ENCODE measurements at places on chromosomes 4 and X.

- no peak for DNase-seq
Observed at GRCh38 chr4:124953061-124953460, 240.5 kb upstream of the ANKRD50 start.

DNA sequence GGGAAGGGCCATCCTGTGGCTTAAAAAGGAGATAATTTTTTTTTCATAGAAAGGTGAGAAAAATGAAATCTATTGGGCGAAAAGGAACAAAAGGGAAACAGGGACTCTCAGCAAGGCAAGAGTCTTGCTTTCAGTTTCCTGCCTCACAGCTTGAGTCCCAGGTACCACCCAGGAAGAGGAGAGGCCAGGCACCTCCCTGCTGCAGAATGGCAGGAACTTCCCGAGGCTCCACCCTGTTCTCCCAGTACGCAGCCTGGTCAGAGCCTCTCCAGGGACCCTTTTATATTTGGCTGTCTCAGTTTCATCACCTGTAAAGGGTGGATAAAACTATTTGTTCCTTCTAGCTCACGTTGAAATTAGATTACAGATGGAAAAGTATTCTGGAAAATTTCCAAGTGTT is 33.8 kb downstream of the UCHL1 start:
- no peak for DNase-seq

DNA sequence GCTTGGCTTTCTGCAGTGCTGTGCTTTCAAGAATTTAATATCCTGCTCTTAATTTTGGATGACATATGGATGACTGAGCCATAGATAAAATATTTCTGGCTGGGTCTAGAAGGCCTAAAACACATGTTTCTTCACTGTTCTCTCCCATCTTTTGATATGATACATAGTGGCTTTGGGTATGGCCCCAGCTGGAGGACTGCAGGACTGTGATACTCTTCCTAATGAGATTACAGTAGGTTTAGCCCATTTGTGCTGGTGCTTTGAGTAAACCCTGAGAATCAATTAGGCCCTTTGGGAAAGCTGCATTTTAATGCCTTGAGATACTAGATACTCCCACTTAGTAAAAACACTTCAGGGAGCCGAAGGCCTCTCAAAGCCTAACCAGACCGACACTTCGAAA is 38.0 kb downstream of the KIT start:
- no peak for DNase-seq

DNA sequence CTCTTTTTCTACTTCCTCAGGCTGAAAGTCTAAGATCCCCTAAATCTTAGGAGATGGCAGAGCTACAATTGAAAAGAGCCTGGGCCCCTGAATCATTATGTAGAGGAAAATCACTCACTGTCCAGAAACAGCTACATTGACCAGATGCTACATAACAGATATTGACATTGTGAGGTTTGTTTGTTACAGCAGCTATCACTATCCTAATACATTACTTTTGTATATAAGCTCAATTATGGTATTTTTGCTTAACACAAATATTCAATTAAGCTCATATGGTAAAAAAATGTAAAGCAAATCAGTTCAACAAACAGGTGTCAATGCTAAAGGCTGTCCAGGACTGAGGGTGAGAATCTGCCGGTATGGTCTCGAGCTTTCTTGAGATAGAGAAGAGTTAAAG is 89.4 kb downstream of the LDB2 start:
- no peak for DNase-seq

DNA sequence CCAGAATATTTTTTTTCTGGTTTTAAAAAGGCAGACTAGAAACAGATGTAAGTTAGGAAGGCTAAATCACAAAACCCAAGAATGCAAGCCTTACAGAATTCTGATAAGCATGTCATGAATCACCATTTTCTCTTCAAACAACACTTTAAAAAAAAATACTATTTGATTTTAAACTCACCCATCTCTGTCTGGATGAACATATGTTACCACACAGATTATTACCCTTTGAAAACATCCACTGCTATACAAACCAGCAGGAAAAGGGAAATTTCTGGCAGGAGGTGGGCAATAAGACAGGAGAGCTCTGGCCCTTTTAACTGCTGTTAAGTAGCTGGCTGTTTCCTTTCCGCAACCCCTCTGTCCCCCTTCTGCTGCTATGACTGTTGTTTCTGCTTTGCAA is 317.7 kb upstream of the NOCT start:
- DNase-seq = no peak

DNA sequence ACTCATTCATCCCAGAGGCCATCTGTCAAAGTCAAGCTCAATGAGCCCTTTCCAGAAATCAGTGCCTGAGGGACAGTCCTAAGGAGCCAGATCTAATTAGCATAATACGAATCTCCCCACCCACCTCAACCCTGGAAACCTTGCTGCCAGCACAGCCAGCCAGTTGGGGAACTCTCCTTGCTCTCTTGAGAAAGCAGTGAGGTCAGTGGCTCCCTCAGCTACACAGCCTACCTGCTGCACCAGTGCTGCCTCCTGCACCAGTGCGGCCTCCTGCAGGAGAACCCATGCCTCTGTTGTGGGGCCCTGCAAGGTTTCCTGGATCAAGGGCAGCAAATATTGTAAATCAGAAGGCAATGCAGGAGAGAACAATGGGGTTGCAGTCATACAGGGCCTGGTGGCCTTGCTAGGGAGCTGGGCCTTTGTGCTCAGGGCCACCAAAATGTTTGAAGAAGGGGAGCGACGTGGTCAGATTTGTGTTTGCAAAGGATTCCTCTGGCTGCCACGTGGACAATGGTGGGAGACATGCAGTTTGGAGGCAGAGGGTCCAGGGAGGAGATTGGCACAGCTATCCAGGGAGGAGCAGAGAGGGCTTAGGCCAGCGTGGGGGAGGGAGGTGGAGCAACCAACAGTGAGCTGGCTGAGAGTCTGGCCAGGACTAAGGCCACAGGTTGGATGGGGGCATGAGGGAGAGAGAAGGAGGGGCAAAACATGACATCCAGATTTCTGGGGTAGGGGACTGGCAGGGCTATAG is 124.3 kb upstream of the MAMLD1 start:
- no peak for DNase-seq

DNA sequence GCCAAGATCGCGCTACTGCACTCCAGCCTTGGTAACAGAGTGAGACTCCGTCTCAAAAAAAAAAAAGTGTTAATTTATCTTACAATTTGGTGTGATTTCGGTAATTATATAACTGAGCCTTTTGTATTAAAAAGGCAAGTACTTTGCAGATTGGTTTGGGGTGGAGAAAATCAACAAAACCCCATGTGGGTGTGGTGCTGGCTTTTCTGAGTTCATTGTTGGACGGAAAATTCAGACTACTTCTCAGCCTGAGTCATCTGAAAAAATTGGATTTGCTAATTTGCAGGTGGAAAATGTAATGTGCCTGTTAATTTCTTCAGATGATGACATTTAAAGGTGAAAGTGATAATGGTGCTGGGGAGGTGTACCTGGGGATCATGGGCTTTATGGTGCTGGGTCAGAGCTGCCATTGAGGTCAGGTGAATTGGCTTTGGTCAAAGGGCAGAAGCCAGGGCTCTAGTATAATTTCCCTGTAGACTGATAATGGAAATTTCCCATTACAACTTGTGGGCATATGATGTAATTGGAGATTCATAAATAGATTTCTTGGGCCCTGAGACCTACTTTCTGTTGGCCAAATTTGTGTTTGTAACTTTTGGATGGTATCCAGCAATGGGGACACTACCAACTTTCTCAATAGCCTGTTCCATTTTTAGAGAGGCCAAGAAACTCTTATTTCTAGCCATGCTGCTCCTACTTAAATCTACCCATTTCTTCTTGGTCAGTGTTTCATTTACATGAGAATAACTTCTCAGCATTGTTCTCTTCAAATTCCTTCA is 74.3 kb upstream of the TEX13D start:
- no peak for DNase-seq

- DNase-seq = no peak
Observed at GRCh38 chr4:102959496-102959895, 60.0 kb downstream of the SLC9B1 start.

DNA sequence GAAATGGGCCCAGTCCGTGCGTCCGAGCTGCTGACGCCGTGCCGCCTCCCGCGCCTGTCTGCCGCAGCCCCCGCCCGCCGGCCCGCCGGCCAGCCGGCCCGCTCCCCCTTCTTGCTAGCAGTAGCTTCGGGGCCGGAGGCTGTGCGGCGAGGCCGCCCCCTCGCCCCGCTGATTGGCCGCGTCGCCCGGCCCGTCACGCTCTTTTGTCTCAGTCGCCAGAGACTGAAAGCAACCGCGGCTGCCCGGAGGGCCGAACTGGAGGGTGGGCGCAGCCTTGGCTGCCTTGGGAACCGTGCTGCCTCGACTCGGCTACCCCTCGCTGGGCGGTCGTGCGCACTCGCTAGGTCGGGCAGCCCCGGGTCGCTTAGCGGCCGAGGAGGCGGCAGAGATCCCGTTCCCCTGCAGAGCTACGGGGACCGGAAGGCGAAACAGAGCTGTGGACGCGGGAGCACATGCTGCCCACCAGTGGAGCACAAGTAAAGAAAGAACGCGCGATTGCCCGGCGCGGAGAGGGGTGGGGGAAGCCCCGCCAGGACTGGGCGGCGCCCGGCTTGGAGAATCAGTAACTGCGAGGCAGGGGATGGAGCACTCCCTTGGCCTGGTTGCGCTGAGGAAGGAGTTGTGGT is at the start of gene ZCCHC18:
Gene ZCCHC18, plus strand, starts transcription at position 198 of the 626 bp plus-strand sequence. CDS start 1,589 bp downstream, outside the sequence.
- DNase-seq = peak; percentile 30

- DNase-seq = no peak
Observed at GRCh38 chrX:150405006-150405405, 41.9 kb downstream of the MAMLD1 start.

DNA sequence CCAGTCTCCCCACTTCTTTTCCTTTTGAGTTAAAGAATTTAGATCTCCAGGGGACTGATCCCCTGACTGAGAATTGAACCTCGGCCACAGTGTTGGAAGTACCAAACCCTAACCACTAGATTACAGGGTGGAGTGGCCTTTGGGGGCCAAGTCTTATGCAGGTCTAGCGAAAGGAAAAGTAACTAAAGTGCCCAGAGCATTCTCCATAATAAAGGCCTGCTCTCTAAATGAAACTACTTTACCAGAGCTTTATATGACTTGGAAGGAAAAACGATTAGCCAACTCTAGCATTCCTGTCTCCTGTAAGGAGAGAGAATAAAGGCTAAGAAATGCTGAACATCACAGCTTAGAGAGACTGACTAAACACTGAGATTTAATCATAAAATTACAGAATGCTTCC is 788.0 kb downstream of the C4orf33 start:
- no peak for DNase-seq

DNA sequence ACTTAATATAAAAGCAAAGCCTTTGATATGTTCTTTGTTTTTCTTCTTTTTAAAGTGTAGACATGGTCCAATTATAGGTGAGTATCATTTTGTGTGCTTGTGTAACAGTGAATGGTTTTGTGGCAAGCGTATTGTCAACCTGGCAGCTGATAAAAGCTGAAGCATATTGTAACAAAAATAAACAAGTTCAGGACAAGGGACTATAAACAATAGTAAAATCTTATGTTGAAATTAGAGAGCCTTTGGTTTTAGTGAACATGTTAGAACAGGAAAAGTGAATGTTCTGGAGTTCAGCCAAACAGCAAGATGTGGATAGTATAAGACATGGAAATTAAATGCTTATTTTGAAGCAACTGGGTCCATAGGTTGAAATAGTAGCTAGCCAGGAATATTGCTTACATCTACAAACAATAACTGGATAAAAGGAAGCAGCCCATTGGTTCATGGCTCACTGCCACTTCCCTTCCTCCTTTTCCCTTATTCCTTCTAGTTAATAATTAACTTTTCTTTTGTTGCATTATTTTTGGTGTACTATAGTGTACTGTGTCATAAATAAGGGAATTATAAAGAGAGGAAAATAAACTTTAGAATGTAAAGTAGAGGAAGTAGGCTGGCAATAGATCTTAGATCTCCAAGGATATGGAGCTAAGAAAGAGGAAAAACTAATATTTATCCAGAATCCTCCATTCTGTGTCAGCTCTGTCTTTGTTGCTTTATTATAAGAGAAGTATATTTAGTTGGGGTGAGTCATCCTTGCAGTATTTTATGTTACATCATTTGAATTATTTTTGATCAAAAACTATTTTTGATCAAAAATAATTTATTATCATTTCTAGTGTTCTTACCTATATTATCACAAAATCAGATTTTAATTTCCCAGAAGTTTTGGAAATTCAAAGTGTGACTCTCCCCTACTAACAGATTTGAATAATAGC is 65.6 kb downstream of the MRPL1 start:
- no peak for DNase-seq

DNA sequence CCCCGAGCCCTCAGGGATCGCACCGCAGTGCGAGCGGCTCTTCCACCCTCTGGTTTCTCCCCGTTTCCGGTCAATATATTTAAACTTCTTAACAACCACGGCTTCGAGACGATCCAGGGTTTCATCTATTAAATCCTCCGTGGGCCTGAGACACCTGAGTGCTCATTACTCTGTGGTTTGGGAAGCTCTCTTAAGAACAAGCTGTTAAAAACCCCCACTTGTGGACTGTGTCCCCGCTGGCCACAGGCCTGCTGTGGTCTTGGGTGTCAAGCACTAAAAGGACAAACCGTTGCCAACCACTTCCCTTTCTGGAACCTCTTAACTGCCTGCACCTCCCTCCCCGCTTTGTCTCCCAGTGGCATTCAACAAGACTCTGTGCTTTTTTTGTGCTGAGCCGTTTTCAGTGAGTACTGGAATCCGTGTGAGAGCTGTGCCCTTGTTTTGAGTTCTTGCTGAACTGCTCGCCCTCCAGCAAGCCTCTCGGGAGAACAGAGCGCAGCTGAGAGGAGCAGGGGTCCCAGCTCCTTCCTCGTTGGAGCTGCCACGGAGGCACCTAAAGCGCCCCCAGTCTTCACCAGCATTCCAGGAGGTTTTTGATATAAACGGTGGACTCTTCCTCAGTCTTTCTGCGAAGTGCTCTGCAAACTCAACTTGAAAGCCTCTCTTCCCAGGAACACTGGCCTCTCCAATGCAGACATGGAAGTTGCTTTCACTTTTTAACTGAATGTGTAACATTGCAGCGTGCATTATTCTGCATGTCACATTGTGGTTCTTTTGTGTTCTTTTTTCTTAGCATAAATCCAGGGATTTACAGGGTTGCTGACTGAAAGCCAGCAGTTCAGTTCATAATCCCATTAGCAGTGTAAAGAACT is 691 bp upstream of the IGFBP7 start:
- no peak for DNase-seq

DNA sequence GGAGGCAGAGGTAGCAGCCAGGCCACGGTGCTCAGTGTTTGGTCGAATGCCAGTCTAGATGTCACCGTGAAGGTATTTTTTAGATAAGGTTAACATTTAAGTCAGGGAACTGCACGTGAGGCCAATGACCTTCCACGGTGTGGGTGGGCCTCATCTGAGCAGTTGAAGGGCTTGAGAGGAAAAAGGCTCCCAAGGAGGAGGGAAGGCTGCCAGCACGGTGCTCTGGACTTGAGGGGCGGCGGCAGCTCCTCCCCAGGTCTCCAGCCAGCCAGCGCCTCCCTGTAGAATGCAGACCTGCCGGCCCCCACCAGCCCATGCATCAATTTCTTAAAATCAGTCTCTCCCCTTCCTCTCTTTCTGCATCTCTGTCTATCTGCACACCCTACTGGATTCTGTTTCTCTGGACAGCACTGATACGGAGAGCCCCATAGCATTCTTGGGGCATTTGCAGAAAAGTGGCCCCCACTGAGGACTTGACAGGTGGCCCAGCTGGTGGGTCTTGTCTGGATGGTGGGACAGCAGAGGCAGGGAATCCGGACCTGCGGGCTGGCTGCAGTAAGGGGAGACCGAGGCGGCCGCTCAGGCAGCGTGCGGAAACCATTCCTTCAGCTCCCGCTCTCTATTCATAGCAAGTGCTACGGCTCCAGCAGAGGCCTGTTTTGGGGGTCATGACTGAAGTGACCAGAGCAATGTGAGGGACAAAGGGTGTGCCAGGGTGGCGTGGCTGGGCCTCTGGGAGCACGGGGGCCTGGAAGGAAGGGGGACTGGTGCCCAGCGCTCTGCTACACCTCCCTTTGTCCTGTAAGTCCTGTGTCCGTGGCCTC is 7.9 kb upstream of the RGS12 start:
- DNase-seq = no peak
